Gastroesophageal sphincter (tissue), 4 donors: ENCODE measurements at places on chromosomes 16 and 17. TPM values are rescaled to one million over a fixed set of nuclear protein-coding genes. Genes with fewer than 3 reads are reported as not detected.

GRCh38 chr16:77816293-77816692, 27.9 kb downstream of the VAT1L start:
- H3K27me3 ChIP-seq = peaks cover 24% of the 10 kb centered on the region
- no peaks in the 10 kb centered on the region for H3K4me1 ChIP-seq
- no peak overlapping the region for H3K27ac ChIP-seq
- no peak for ATAC-seq

- H3K4me1 ChIP-seq = no peaks in the 10 kb centered on the region
- ATAC-seq = no peak
- H3K36me3 ChIP-seq = no peaks in the 10 kb centered on the region
- H3K27ac ChIP-seq = no peak overlapping the region
Measured at GRCh38 chr17:65195716-65196115, 58.5 kb downstream of the RGS9 start.

GRCh38 chr17:45234641-45235415, 13.1 kb downstream of the FMNL1 start:
- H3K4me1 ChIP-seq = peaks cover 21% of the 10 kb centered on the region
- peaks cover 35% of the 10 kb centered on the region for H3K27me3 ChIP-seq
- no peak overlapping the region for H3K27ac ChIP-seq
- no peak for ATAC-seq
- no peaks in the 10 kb centered on the region for H3K36me3 ChIP-seq

Gene CLDN6
- total RNA-seq = not detected
